ENCODE measurements at places on chromosomes 12 and 14.

DNA sequence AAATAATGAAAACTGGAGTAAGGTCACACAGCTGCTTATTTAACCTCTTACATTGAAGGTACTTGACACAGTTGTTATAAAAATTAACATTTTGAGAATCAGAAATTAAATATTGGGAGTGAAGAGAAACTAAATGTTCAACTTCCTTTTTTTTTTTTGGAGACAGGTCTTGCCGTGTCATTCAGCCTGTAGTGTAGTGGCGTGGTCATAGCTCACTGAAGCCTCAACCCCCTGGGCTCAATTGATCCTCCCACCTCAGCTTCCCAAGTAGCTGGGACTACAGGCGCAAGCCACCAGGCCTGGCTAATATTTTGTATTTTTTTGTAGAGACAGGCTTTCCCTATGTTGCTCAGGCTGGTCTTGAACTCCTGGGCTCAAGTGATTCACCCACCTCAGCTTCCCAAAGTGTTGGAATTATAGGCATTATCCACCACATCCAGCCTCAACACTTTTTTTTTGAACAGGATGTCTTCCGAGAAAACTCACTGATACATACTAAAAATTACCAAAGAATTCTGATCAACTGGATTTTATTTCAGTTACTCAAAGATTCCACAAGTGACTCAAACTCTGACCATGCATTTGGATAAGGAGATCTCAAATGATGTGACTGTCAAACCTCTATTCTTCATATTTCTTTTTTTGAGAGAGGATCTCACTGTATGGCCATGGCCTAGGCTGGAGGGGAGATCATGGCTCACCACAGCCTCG, 35.4 kb downstream of the SGPP1 start:
- no peak for DNase-seq

DNA sequence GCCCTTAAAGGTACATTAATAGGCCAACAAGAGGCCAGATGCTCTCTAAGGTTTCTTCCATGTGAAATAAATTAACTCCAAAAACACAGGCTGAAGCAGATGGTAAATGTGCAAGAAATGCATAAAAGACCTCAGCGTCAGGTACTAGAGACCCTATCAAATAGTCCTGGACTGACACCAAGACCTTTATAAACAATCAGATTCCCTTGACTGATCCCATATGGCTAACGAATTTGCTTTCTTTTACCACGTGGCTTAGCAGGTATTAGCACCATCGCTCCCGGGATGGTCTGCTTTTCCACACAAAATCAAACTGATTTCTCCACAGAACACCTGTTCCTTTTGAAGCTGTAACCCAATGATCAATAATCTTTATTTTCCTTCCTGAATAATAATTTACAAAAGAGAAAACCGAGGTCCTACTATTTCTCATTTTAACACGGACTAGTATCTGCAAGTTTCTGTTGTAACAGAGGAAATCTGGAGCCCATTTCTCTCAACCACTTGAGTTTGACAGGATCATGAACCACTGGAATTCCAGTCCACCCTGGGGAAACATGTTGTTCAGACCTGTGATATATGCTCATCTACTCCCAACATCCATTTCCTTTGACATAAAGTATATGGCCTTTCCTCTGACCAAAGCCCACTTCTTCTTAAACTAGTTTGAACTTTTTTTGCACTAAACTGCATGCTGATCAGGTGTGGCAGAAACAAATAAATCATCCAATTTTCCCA, 48.2 kb upstream of the DAAM1 start:
- no peak for DNase-seq

- DNase-seq = no peak
Measured at GRCh38 chr12:13835652-13836051, 145.8 kb downstream of the GRIN2B start.

GRCh38 chr14:51448831-51449670, 202.7 kb upstream of the FRMD6 start:
- no peak for DNase-seq

DNA sequence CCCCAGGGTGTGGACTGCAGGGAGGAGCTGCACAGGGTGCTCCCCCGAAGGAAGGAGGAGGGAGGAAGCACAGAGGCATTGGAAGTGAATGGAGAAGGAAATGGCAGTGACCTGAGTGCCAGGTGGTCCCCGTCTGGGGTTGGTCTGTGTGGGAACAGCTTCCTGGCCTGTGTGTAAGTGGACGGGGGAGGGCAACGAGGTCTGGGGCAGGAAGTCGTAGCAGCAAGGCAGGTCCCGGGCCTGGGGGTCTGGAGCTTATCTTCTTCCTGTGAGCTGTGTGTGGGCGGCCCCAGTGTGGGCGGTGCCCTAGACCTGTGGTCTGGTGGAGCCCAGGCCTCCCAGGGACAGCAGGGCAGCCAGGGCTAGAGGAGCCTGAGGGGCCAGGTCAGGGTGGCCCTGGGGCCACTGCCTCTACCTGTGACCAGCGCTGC, 382.1 kb downstream of the TMEM121 start:
- no peak for DNase-seq

- no peak for DNase-seq
Measured at GRCh38 chr12:108833757-108834472, 23.5 kb downstream of the SSH1 start.

DNA sequence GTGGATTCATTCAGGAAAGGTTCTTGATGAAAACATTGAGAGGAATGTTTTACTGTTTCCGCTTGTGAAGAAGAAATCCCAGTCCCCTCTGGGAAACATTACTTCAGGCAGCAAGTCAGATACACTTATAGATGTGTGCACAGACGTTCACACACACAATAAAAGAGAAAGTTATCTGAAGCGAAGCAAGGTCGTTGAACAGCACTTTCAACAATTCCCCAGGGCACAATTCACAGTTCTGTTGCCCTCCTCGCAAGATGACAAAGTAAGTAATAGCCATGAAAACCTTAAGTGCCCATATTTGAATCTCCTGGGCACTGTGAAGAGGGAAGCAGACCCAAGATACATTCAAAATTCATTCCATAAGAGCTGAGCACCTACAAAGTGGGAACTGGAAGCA, 156.6 kb upstream of the CAND1 start:
- no peak for DNase-seq

- no peak for DNase-seq
Measured at GRCh38 chr12:102484017-102484416, 3.7 kb upstream of the IGF1 start.
